ENCODE measurements at places on chromosomes 1 and 21. TPM values are rescaled to one million over a fixed set of nuclear protein-coding genes. Genes with fewer than 3 reads are reported as not detected.
A peak's percentile ranks its signal among the peaks of the same experiment; 100 is the strongest.

Gene TRMT13
- total RNA-seq, result 34.6 TPM

- H3K4me1 ChIP-seq, result no peaks in the 10 kb centered on the region
- no peak for DNase-seq
- H3K36me3 ChIP-seq, result no peaks in the 10 kb centered on the region
- H3K27me3 ChIP-seq, result no peaks in the 10 kb centered on the region
Measured at GRCh38 chr1:237025358-237026074, 16.5 kb upstream of the RYR2 start.

Gene CENPF
- total RNA-seq, result 0.44 TPM

GRCh38 chr1:110734133-110734680, 59.5 kb upstream of the KCNA3 start:
- H3K27me3 ChIP-seq, result no peaks in the 10 kb centered on the region
- H3K4me3 ChIP-seq, result no peak overlapping the region
- no peaks in the 10 kb centered on the region for H3K36me3 ChIP-seq
- no peak overlapping the region for H3K27ac ChIP-seq
- H3K4me1 ChIP-seq, result no peaks in the 10 kb centered on the region
- no peak for DNase-seq

DNA sequence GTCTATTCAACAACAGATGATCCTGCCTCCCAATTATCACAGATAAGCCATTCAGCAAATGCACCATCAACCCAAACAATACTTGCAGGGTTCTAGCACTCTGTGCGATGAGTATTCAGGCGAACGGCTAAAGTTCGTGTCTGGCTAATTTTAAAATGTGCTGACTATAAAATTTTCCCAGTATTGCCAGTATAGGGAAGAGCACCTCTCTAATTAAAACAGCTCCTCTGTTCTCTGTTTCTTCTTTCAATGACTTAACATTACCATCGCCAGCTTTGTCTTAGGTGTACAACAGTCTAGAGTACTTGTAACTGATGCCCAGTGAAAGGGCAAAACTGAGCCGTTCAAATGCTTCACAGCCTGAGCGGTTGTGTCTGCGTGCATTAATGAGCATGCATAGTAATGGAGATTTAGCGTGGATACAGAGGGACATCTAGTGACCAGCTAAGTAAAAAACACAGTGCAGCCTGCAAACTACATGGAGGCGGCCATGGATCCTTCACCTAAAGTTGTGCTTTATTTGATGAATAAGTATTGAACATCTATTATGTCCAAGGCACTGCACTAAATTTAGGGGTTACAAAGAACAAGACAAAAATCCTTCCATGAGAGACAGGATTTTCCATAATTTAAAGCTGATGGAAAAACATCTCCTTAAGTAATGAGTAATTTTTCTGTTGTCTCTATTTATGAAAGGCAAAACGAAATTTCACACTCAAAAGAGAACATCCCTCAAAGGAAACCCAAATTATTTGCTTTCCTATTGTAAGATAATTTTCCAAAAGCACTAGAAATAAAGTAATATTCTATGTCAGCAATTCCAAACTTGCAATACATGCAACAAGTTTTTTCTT, 120.0 kb downstream of the SETD4 start:
- H3K27me3 ChIP-seq, result no peaks in the 10 kb centered on the region
- peak; percentile 30 for DNase-seq
- no peaks in the 10 kb centered on the region for H3K36me3 ChIP-seq
- H3K4me1 ChIP-seq, result no peaks in the 10 kb centered on the region
- no peak overlapping the region for H3K27ac ChIP-seq

DNA sequence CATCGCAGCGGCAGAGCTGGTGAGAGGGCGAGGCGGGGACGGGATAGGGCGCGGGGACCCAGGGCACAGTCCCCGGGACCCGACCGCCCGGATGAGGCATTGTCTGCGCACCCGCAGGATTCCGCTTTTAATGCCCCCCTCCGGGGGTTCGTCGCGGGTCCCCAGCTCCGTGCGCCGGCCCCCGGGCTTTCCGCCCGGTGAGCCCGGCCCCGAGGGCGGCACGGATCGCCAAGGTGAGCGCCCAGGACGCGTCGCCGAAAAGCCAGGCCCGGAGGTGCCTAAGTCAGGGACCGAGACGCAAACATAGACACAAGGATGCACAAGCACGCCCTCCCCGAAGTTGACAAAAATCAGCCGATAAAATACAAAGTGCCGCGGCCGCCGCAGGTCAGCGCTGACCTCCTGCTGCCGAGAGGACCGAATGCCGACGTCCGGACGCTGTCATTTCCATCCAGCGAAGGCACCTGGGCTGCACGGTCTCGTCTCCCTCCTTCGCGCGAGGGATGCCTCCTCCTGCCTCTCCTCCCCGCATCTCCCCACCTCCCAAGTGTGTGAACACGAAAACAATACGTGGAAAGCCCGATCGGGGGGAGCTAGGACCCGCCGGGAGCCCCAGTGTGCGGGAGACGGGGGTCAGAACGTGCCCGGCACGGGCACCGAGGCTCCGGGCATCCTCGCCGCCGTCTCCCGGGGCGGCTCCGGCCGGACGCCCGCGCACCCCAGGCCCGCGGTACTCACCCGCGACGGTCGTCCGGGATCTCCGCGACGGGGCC, 101.1 kb upstream of the SOD1 start:
- no peak overlapping the region for H3K27ac ChIP-seq
- no peaks in the 10 kb centered on the region for H3K36me3 ChIP-seq
- H3K4me1 ChIP-seq, result peaks cover 24% of the 10 kb centered on the region
- peaks cover 7% of the 10 kb centered on the region for H3K27me3 ChIP-seq
- peak overlapping the region; percentile 6 for H3K4me3 ChIP-seq
- peak; percentile 5 for DNase-seq

Gene ADSS2
- 59.9 TPM for total RNA-seq
